ENCODE measurements at places on chromosomes 1 and 21.

DNA sequence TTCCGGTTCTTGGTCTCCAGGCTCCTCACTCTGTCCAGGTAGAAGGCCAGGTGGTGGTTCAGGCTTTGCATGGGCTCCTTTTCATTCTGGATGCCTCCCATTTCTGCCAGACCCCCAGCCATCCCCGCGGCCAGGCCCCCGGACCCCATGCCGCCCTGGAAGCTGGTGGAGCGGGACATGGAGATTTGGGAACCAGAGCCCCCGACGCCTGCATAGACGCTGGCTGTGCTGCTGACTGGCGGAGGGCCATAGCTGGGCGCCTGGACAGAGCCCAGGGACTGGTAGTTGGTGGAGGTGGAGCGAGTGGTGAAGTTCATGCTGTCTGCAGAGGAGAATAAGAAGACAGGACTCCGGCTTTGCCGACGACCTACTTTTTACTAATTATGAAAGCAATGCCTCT is 7.1 kb upstream of the SHCBP1L start:
- no peak for DNase-seq

- peak; percentile 54 for DNase-seq
These were observed 477.1 kb upstream of the VAMP3 start for GRCh38 chr1:7293702-7294629.

GRCh38 chr1:178846306-178846705 is 24.6 kb downstream of the ANGPTL1 start:
- DNase-seq = no peak

GRCh38 chr1:16924216-16924918 is 2.6 kb downstream of the CROCC start:
- no peak for DNase-seq

GRCh38 chr1:43861988-43862735 is 71.4 kb upstream of the ARTN start:
- no peak for DNase-seq

GRCh38 chr1:167442854-167443565 is 75.3 kb downstream of the CD247 start:
- no peak for DNase-seq

DNA sequence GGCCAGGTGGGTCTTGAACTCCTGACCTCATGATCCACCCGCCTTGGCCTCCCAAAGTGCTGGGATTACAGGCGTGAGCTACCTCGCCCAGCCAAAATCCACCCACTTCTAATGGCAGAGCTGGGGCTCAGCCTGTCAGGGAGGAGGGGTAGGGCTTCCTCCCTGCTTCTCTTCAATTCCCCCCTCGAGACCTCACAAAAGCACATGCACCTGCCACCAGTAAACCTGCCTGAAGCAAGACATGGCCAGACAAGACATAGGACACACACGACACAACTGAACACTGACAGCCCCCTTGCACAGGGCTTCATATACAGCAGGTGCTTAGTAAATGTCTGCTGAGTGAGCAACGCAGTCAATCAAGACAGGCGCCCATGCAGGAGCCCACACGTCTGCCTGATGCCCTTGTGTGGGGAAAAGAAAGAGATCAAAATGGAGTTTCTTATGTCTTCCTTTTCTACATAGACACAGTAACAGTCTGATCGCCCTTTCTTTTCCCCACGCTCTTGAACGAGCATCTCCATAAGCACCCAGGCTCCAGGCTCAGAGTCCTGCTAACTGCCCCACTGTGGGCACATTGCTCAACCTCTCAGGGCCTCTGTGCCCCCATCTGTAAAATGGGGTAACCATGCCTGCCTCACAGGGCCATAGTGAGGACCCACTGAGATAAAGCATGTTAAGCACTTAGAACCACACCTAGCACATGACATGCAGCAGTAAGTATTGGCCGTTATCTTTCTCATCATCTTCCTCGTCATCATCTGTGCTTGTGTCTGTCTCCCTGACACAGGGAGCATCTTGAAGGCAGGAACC is 8.8 kb downstream of the SDC3 start:
- DNase-seq = peak; percentile 54

DNA sequence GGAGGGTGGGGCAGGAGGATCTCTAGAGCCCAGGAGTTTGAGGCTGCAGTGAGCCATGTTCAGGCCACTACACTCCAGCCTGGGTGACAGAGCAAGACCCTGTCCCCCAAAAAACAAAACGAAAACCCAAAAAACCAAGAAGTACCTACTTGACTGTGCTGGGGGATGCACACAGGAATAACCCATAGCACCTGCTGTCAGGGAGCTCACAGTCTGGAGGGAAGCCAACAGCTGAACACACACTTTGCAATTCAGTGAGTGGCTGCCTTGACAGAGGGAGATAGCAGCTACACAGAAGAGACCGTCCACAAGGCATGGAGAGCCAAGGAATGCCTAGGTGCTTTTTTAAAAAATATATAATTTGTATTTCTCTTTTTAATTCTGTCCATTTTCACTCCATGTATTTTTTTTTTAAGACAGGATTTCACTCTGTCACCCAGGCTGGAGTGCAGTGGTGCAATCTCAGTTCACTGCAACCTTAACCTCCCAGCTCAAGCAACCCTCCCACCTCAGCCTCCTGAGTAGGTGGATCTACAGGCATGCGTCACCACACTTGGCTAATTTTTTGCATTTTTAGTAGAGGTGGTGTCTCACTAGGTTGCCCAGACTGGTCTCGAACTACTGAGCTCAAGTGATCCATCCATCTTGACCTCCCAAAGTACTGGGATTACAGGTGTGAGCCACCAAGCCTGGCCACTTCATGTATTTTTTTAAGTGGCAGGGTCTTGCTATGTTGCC is 68.7 kb downstream of the NID1 start:
- DNase-seq = peak; percentile 54

Measured in NCI-H2171 treated with DMSO at 0.1 percent for 48 hours (cell line).